Foreskin melanocyte (primary cell): ENCODE measurements at places on chromosomes 3 and 15.

DNA sequence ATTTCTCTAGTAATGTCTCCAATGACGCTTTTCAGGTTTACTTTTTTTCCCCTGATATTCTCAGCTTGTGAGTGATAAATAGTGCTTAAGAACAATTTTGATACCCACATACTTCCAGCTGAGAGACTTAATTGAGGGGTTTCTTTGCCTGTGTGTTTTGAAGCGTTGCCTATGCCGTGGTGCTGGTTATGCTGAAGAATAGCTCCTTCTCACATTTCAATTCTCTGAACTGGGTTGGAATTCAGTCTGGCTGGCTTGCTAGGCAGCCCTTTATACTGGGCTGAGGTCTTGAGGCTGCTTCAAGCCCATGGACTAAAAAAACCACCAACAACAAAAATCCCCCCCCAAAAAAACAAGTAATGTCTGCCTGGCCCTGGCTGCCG, 87.4 kb downstream of the CHST2 start:
- no peak for DNase-seq

GRCh38 chr3:151262871-151263525, 15.3 kb downstream of the P2RY14 start:
- DNase-seq: no peak

DNA sequence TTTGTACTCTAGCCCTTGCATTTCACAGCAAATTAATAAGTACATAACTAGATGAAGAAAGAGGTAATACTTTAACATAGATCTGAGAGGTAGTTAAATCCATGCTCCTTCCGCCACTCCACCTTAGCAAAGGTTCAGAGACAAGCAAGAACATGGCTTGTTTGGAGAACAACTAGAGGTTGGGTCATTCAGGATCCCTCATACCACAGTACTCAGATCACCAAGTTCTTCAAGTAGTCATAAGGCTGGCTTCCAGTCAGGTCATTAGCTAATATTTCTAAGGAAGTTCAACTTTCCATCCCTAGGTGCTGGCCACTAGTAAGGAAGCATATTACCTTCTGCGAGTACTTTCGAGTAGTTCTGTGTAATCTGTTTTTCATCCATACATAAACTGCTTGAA, 44.1 kb downstream of the CD200R1 start:
- DNase-seq: no peak

DNA sequence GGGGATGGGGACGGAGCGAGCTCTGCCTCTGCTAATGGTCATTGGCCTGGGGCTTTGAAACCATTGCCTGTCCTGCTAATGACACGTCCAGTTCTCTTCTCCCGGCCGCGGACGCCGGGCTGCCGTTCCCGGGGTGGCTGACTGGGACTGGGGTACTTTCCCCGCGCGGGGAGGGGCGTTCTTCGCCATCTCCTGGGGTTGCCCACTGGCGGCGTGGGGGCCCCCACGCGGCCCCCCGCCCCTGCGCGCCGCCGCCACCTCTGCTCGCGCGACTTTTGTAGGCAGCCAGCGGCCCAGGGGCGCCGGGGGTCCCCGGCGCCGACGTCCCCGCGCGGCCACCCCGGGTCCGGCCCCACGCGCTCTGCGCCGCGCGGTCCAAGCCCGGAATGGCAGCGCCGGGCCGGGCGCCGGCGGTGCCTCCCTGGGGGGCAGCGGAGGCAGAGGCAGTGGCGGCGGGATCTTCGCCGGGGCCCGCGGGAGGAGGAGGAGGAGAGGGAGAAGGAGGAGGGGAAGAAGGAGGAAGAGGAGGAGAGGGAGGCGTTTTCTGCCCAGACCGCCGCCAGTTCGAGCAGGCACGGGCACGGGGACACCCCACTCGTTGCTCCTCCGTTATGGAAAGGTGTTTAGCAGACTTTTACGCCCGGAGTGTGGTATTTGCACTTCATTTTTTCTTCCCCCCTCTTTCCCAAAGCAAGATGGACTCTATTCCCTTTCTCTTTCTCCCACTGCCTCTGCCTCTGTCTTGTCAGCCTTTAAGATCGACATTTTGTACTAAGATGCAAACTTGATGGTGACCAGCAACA, 2.3 kb downstream of the BBX start:
- DNase-seq: no peak

DNA sequence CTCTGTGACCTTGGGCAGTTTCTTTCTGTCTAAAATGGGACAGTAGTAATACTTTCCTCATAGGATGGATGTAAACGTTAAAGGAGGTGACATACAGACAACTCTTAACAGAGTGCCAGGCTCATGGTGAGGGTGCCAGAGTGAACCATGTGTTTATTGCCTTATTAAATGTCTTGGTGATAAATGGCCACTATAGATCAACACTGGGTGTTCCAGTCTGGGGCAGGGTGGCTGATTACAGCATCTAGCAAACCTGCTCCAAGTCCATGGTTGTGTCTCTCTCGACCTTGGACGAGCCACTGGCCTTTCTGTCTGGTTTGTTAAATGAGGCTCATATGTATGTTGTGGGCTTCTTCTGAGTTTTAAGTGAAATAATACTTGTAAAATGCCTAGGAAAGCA, 75.1 kb downstream of the TRAK1 start:
- no peak for DNase-seq

GRCh38 chr3:152269831-152270734, 1.4 kb downstream of the MBNL1 start:
- no peak for DNase-seq

- DNase-seq: no peak
Observed at GRCh38 chr3:133162265-133162664, 124.1 kb downstream of the TMEM108 start.

GRCh38 chr15:56608140-56608778, 125.0 kb downstream of the ZNF280D start:
- DNase-seq: no peak

DNA sequence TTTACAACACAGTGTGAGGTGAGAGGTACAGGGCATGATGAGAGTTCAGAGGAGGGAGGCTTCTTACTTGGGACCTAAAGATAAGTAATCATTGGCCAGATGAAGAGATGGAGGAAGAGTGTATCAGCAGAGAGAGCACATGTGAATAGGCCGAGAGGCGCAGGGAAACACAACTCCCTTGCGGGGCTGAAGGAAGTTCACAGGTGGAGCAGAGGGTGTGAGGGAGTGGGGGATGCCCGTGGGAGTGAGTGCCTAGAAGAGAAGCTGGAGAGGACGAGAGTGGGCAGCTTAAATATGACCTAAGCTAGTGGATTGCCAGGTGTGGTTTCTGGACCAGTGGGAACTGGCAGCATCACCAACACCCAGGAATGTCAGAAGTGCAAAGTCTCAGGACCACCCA, 98.2 kb upstream of the TBC1D5 start:
- DNase-seq: no peak

- DNase-seq: no peak
Observed at GRCh38 chr3:43043071-43043766, 62.7 kb downstream of the POMGNT2 start.

- DNase-seq: no peak
Observed at GRCh38 chr15:67114046-67114445, 48.6 kb downstream of the SMAD3 start.

GRCh38 chr15:34031987-34032760, 6.8 kb downstream of the AVEN start:
- no peak for DNase-seq

DNA sequence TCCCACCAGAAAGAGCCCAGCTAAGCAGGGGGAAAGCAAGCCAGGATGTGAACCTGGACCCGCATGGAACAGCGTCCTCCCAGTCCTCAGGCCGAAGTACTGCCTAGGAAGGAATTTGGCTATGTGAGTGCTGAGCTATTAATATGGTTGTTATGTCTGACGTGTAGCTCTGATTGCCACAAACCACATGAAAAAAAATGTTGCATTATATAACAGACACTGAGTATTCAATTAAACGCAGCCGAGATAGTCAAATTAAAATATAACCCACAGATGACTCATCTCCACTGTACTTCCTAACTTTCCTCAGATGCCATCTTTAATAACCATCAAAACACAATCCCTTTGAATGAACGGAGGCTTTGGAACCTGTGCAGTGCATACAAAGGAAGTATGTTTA, 111.1 kb downstream of the GABRB3 start:
- peak; percentile 27 for DNase-seq

DNA sequence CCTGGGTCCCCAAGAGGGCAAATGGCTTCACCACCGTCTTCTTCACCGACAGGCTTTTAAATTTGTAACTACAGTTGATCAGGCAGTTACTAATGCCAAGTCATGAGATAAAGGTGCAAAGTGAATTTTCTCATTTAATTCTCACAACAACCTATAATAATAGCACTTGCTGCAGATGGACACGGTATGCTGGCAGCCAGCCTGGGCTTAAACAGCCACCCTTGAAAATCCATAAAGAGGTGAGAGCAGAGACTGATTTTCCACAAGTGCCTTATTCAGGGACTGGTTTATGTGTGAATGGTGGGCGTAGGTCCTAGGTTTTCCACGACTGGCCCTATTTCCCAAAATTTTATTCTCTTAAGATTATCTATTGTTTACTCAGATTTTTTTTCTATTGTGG, 117.8 kb downstream of the RAB11A start:
- DNase-seq: no peak

- no peak for DNase-seq
Observed at GRCh38 chr3:134775831-134776230, 19.2 kb upstream of the EPHB1 start.

DNA sequence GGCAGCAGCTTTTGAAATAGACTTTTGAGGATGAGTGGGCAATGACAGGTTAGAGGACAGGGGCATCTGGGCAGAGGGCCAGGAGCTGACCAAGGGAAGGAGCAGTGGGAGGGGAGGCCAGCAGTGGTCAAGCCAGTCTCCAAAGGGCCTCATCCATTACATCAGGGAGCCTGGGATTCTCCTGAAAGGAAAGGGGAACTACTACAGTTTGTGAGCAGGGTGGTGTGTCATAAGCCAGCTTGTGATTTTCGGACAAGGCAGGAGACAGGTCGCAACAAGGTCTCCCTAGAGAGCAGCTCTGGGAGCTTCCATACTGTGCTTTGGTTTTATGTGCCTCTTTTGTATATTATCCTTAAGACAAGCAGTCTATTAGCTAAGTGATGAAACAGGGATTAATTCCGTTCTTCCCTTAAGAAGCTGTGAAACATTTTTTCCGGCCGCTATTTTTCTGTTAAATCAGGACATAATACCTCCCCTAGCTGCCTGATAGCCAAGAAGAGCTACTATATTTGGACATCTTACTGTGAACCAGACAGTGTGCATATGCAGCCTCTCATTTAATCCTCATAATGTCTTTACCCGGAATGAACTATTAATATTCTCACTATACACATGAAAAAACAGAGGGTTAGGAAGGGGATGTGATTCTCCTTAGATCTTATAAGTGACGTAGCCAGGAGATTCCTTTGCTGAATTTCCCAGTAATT, 46.4 kb downstream of the C2CD4B start:
- no peak for DNase-seq

GRCh38 chr3:159616234-159616825, 372.3 kb upstream of the IL12A start:
- DNase-seq: peak; percentile 34

GRCh38 chr3:120172070-120172469, 77.8 kb upstream of the GSK3B start:
- DNase-seq: no peak

- no peak for DNase-seq
Observed at GRCh38 chr3:11544412-11545181, 99.1 kb downstream of the VGLL4 start.

- no peak for DNase-seq
Observed at GRCh38 chr3:16477056-16477455, 36.4 kb downstream of the RFTN1 start.

DNA sequence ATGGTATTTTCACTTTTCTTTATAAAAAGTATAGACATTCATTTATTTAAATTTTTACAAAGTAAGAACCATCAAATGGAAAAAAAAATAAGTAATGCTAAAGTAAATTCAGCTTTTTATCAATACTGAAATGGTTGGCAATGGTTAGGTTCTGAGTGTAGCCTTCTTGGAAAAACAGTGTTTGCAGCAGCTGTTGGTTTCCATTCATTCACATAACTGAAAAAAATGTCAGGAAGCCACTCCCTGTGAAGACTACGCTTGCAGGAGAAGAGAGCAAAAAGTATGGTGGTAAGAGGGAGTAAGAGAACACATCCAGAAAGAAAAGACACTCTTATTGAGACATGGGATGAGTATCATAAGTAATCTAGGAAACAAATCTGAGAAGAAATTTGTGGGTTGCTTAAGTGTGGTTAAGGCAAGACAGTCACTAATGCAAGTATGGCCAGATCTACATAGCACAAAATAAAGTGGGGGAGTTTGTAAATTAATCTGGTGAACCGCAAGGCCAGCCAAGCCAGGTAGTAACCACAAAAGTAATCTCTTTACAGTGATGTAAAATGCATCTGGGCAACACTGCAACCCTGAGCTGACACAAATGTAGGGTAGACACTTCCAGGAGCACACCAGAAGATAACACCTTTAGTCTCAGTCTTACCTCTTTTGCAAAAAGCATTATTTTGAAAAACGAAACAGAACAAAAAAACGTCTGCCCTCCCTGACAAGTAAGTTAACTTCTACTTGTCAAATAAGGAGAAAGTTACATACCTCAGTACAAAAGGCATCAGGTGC, 133.7 kb downstream of the IGSF11 start:
- no peak for DNase-seq

GRCh38 chr15:67501177-67501835, 19.6 kb upstream of the C15orf61 start:
- DNase-seq: no peak

DNA sequence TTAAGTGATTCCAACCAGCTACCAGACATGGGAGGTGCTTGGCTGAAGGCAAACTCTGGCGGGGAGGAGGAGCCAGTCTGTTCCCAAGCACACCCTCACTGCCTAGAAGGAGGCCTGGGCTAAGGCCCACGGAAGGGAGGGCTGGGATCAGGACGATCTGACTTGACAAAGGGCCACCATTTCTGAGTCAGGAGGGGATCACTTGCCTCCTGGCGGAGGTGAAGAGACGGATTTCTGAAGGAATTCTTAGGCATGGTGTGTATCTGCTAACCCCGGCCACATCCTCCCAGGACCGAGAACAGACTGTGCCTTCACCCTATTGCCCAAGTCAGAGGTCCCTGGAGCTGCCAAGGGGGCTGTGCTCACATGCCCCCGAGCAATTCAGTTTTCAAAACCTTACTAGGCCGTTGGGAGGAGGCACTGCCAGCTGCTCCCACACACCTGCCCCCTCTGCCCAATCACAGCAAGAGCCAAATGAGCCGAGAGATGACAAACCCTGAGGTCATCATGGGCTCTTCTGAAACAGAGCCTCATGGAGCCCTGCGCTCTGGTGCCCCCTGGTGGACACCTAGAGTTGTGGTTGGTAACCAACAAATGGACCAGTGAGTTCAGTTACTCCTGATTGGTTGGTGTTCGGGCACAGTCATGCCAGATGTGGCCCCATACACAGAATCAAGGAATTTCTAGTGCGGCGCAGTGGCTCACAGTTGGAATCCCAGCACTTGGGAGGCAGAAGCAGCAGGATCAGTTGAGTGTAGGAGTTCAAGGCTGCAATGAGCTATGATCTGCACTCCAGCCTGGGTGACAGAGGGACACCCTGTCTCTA, 6.5 kb upstream of the TNK2 start:
- DNase-seq: peak; percentile 82

- no peak for DNase-seq
Observed at GRCh38 chr15:52288051-52288942, 7.3 kb downstream of the MYO5C start.

GRCh38 chr15:22954798-22955543, 25.2 kb downstream of the CYFIP1 start:
- no peak for DNase-seq

- no peak for DNase-seq
Observed at GRCh38 chr3:188590557-188590956, 436.6 kb downstream of the LPP start.

- no peak for DNase-seq
Observed at GRCh38 chr3:184615396-184615795, 53.8 kb downstream of the EPHB3 start.

GRCh38 chr3:77412584-77412983, 372.7 kb downstream of the ROBO2 start:
- peak; percentile 44 for DNase-seq
